ENCODE measurements at places on chromosomes 5 and 9. TPM values are rescaled to one million over a fixed set of nuclear protein-coding genes. Genes with fewer than 3 reads are reported as not detected.

- DNase-seq: no peak
Measured at GRCh38 chr5:142175039-142175438, 66.5 kb downstream of the NDFIP1 start.

GRCh38 chr5:74409166-74409706 lies 231.3 kb downstream of the ENC1 start:
- DNase-seq: no peak

DNA sequence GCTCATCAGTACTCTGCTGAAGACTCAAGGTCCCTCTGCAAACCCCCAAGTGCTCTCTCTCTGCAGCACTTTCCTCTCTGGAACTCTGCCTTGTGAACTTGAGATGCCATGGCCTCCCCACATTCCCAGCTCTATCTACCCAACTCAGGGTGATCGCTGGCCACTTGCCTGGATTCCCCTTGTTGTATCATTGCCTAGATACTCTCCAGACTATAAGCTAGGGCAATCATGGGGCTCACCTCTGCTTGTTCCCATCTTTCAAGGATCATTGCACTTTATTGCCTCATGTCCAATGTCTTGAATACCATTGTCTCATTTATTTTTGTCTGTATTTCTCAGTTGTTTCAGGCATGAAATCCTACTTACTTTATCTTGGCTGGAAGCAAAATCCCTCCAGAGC lies 144.1 kb downstream of the PLPPR1 start:
- no peak for DNase-seq

AK8 gene
- 1.7 TPM for total RNA-seq

GRCh38 chr9:130728721-130729120 lies 35.1 kb downstream of the EXOSC2 start:
- DNase-seq: no peak
